Activated CD4-positive, alpha-beta memory T cell treated with anti-CD3 and anti-CD28 coated beads, Interleukin-2, amount 10 ng/mL, durations not matched to agents 7 days and 5 days (primary cell): ENCODE measurements at places on chromosomes 13 and 19. TPM values are rescaled to one million over a fixed set of nuclear protein-coding genes. Genes with fewer than 3 reads are reported as not detected.

GRCh38 chr19:46601318-46602224, at the start of gene CALM3:
TSS of gene CALM3 (plus strand) at chr19:46601330. CDS start at chr19:46601435, 105 bp downstream.
- DNase-seq: no peak
- H3K27me3 ChIP-seq: peaks cover 12% of the 10 kb centered on the region
- peak within 1 kb of the TSS; percentile 100 for H3K27ac ChIP-seq

DNA sequence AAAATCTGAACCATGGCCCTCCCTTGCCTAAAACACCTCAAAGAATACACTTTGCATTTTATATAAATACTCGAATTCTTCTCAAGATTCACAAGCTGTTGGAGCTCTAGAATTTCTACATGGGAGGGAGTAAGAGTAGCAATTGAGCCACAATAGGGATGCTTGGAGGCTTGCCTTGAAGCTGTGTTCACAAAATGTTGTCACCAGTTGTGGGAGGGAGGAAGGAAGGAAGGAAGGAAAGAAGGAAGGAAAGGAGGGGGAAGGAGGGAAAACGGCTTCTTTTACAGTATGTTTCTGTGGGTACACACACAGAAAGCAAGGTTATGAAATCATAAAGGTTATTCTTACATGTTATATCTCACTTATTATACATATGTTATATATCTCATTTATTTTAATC, 128.6 kb upstream of the PEG3 start:
- no peaks in the 10 kb centered on the region for H3K4me1 ChIP-seq
- H3K27ac ChIP-seq: no peak overlapping the region
- peaks cover 3% of the 10 kb centered on the region for H3K36me3 ChIP-seq
- H3K4me3 ChIP-seq: no peak overlapping the region

- DNase-seq: no peak
- H3K4me3 ChIP-seq: no peak overlapping the region
- no peak overlapping the region for H3K27ac ChIP-seq
- no peaks in the 10 kb centered on the region for H3K27me3 ChIP-seq
- H3K4me1 ChIP-seq: peaks cover under 1% of the 10 kb centered on the region
Observed at GRCh38 chr13:75771818-75772217, 135.7 kb downstream of the LMO7 start.

DNA sequence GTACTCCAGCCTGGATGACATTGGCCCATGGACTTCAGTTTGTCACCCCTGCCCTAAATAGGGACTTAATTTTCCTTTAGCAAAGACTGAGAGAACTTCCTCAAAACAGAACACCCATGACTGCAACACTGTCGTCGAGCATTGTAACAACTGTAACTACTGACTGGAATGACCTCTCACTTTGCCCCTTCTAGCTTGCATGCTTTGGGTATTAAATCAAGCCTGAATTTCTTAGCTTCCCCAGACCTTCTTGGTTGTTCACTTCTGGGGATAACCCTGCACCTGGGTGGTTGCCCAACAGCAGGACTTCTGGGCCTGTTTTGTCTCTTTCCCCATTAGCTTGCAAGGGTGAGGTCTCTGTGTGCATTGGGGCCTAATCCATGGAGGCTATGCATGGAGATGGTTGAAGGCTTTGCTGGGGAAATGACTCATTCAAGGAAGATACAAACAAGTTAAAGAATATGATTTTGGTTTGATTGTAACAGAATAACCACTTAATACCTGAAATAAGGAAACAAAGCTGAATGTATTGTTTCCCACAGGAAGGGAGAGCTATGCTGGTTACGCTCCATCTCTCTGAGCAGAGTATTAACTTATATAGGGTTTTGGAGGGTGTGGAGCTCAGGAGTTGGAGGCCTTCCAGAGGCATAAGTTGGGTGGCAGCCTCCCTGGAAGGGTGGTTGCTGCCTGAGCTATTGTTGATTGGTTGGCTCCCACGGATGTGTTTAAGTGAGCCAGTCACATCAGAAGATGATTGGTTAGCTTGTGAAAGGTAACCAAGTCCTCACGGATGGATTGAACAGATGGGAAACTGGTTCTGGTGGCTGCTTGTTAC, 34.7 kb upstream of the UBAC2 start:
- H3K4me1 ChIP-seq: peaks cover 2% of the 10 kb centered on the region
- DNase-seq: no peak
- H3K4me3 ChIP-seq: no peak overlapping the region
- no peak overlapping the region for H3K27ac ChIP-seq

GRCh38 chr13:21055016-21055415, 6.4 kb downstream of the LATS2 start:
- DNase-seq: no peak
- H3K36me3 ChIP-seq: no peaks in the 10 kb centered on the region
- H3K4me1 ChIP-seq: peaks cover 17% of the 10 kb centered on the region
- no peak overlapping the region for H3K4me3 ChIP-seq
- H3K27me3 ChIP-seq: peaks cover 17% of the 10 kb centered on the region
- no peak overlapping the region for H3K27ac ChIP-seq

- no peak for DNase-seq
- no peaks in the 10 kb centered on the region for H3K27me3 ChIP-seq
- H3K4me1 ChIP-seq: no peaks in the 10 kb centered on the region
- no peak overlapping the region for H3K4me3 ChIP-seq
- H3K36me3 ChIP-seq: no peaks in the 10 kb centered on the region
Observed at GRCh38 chr13:65264066-65264465, 1966.1 kb downstream of the PCDH9 start.

Gene SYNGR4
- not detected for total RNA-seq

DNA sequence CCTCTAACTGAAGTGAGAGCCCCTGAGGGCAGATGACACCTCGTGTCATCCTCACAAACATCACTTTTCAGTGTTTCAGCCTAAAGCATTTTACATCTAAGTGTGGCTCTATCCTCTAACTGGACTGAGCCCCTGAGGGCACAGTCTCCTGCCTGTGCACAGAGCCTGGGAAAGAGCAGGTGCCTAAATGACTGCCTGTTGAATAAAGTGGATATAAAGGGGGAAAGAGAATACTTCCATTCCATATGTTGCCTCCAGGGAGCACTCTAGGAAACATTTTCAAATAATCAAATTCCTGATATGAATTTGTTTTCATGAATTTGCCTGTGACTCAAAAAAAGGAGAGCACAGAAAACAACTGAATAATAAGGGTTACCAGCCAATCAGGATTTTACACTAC, 32.2 kb downstream of the CNMD start:
- H3K4me3 ChIP-seq: no peak overlapping the region
- H3K36me3 ChIP-seq: no peaks in the 10 kb centered on the region
- DNase-seq: no peak

Gene SPRED3
- 3.8 TPM for total RNA-seq

GRCh38 chr19:50327461-50328223, 1.5 kb downstream of the KCNC3 start:
- H3K27me3 ChIP-seq: peaks cover 30% of the 10 kb centered on the region
- peak overlapping the region; percentile 63 for H3K4me3 ChIP-seq
- DNase-seq: no peak
- H3K27ac ChIP-seq: peak overlapping the region; percentile 47

GRCh38 chr19:34120846-34121639, 51.3 kb upstream of the LSM14A start:
- peaks cover 7% of the 10 kb centered on the region for H3K4me1 ChIP-seq
- DNase-seq: peak; percentile 64
- no peaks in the 10 kb centered on the region for H3K36me3 ChIP-seq
- H3K4me3 ChIP-seq: no peak overlapping the region
- no peak overlapping the region for H3K27ac ChIP-seq

Gene FCGBP
- 0.65 TPM for total RNA-seq

- H3K36me3 ChIP-seq: peaks cover 78% of the 10 kb centered on the region
- no peak overlapping the region for H3K4me3 ChIP-seq
- DNase-seq: no peak
- H3K27me3 ChIP-seq: no peaks in the 10 kb centered on the region
Observed at GRCh38 chr13:111252446-111253364, 67.7 kb upstream of the TEX29 start.

GRCh38 chr19:2391118-2391725, 31.2 kb downstream of the TMPRSS9 start:
- H3K4me3 ChIP-seq: no peak overlapping the region
- H3K27ac ChIP-seq: no peak overlapping the region
- peaks cover 13% of the 10 kb centered on the region for H3K27me3 ChIP-seq
- peak; percentile 41 for DNase-seq
- H3K4me1 ChIP-seq: peaks cover 25% of the 10 kb centered on the region

Gene KLK10
- not detected for total RNA-seq

DNA sequence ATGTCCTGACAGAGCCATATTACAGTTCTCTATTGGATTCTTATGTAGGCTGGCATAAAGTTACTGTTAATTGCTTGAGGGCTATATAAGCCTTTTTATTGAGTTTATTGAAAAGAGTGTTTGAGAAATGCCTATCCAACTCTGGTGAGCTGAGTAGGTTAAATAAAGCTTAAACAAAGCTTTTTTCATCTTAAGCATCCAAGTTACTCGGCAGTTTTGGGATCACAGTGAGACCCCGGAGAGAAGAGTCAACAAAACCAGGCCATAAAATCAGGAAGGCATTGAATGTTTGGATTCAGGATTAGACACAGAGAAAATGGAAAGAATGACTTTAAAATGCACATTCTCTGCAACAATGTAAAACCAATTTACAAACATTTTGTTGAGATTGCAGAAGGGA, 588.5 kb downstream of the DACH1 start:
- DNase-seq: no peak
- no peaks in the 10 kb centered on the region for H3K4me1 ChIP-seq
- H3K27me3 ChIP-seq: peaks cover 5% of the 10 kb centered on the region
- H3K27ac ChIP-seq: no peak overlapping the region
- H3K36me3 ChIP-seq: no peaks in the 10 kb centered on the region

Gene ICAM4
- 1.5 TPM for total RNA-seq

DNA sequence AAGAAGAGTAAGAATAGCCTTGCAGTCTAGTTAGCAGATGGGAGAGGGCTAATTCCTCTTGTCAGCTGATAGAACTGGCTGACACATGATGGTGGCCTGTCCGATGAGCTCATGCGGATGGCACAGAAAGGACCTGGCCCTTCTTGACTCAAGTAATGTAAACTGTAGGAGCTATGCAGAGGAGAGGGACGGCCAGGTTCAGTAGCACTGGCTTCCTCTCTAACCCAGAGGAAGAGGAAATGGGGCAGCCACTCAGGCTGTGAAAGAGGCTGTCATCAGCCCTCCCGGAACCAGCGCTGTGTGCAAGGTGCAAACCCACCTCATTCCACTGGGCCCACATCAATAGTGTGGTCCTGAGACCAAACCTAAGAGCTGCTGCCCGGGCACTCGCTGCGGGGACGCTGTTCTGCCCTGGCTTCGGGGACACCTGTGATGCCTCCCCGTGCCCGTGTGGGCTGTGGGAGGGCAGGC, 30.8 kb upstream of the USE1 start:
- peak overlapping the region; percentile 73 for H3K4me3 ChIP-seq
- no peaks in the 10 kb centered on the region for H3K27me3 ChIP-seq
- H3K4me1 ChIP-seq: peaks cover 34% of the 10 kb centered on the region
- H3K27ac ChIP-seq: peak overlapping the region; percentile 97

- peaks cover 21% of the 10 kb centered on the region for H3K27me3 ChIP-seq
- H3K27ac ChIP-seq: no peak overlapping the region
- H3K4me1 ChIP-seq: no peaks in the 10 kb centered on the region
- no peaks in the 10 kb centered on the region for H3K36me3 ChIP-seq
- no peak for DNase-seq
Observed at GRCh38 chr19:31232871-31233270, 116.4 kb downstream of the TSHZ3 start.

Gene KRTDAP
- total RNA-seq: not detected

- H3K36me3 ChIP-seq: no peaks in the 10 kb centered on the region
- H3K4me1 ChIP-seq: peaks cover 5% of the 10 kb centered on the region
- DNase-seq: peak; percentile 47
- no peak overlapping the region for H3K4me3 ChIP-seq
- peaks cover 32% of the 10 kb centered on the region for H3K27me3 ChIP-seq
- no peak overlapping the region for H3K27ac ChIP-seq
Observed at GRCh38 chr19:4597975-4598671, 38.6 kb upstream of the SEMA6B start.

DNA sequence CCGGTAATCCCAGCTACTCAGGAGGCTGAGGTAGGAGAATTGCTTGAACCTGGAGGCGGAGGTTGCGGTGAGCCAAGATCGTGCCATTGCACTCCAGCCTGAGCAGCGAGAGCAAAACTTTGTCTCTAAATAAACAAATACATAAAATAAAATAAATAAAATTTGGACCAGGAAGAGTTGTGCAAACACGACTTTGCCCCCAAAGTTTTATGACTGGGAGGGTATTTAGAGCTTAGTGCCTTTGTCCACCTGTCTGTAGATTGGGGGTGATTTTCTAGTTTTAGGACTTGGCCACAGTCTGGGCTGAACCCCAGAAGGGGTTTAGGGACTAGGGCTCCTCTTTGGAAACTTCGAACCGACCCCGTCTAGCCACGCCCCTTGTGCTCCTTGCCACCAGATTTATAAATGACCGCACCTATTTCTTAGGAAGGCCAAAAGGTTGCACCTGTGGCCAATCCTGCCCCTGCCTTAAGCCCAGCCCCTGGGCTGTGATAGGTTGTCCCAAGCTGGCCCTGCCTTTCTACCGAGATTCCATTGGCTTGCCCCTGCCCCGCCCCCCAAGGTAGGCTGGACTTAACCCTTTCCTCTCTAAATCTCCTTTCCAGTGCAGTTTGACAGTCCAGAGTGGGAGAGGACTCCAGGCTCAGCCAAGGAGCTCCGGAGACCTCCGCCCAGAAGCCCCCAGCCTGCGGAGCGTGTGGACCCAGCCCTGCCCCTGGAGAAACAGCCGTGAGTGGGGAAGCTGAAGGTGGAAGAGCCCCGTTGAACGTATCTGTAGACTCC, 5.3 kb downstream of the SHD start:
- H3K27ac ChIP-seq: no peak overlapping the region
- H3K4me1 ChIP-seq: peaks cover 2% of the 10 kb centered on the region
- H3K4me3 ChIP-seq: no peak overlapping the region
- H3K27me3 ChIP-seq: peaks cover 16% of the 10 kb centered on the region
- no peak for DNase-seq

GRCh38 chr19:7831452-7831851, 1.4 kb downstream of the EVI5L start:
- H3K36me3 ChIP-seq: no peaks in the 10 kb centered on the region
- H3K27ac ChIP-seq: no peak overlapping the region
- peak overlapping the region; percentile 80 for H3K4me3 ChIP-seq
- DNase-seq: no peak

GRCh38 chr13:34343413-34343940, 525.5 kb downstream of the RFC3 start:
- H3K4me1 ChIP-seq: no peaks in the 10 kb centered on the region
- no peaks in the 10 kb centered on the region for H3K36me3 ChIP-seq
- no peak for DNase-seq

- no peak for DNase-seq
- peaks cover 12% of the 10 kb centered on the region for H3K27me3 ChIP-seq
- no peak overlapping the region for H3K4me3 ChIP-seq
- no peak overlapping the region for H3K27ac ChIP-seq
- H3K4me1 ChIP-seq: no peaks in the 10 kb centered on the region
- H3K36me3 ChIP-seq: no peaks in the 10 kb centered on the region
Observed at GRCh38 chr19:51025401-51025800, 1.0 kb downstream of the KLK11 start.

Gene TEX29
- 0.73 TPM for total RNA-seq

- no peak for DNase-seq
- peaks cover 23% of the 10 kb centered on the region for H3K4me1 ChIP-seq
Observed at GRCh38 chr19:55459551-55459949, 1.9 kb downstream of the ISOC2 start.

Gene SLAIN1
- total RNA-seq: 33.6 TPM

GRCh38 chr19:34224996-34225658, 29.2 kb upstream of the GARRE1 start:
- H3K4me1 ChIP-seq: peaks cover 57% of the 10 kb centered on the region
- peaks cover 87% of the 10 kb centered on the region for H3K36me3 ChIP-seq
- H3K27me3 ChIP-seq: no peaks in the 10 kb centered on the region
- peak overlapping the region; percentile 60 for H3K27ac ChIP-seq
- no peak overlapping the region for H3K4me3 ChIP-seq
